Natural killer cell treated with Interleukin-12 subunit alpha and Interleukin-12 subunit beta and Interleukin-15 and Interleukin-18, amount 100 ng/mL, for 72 hours (primary cell): ENCODE measurements at places on chromosomes 11 and 22. TPM values are rescaled to one million over a fixed set of nuclear protein-coding genes. Genes with fewer than 3 reads are reported as not detected.
A peak's percentile ranks its signal among the peaks of the same experiment; 100 is the strongest.

GRCh38 chr11:72625691-72626413 lies 48.4 kb downstream of the PDE2A start:
- no peaks in the 10 kb centered on the region for H3K27me3 ChIP-seq
- no peak for DNase-seq
- no peak overlapping the region for H3K4me3 ChIP-seq
- no peaks in the 10 kb centered on the region for H3K36me3 ChIP-seq

GRCh38 chr11:123594188-123594901 lies 60.1 kb downstream of the SCN3B start:
- H3K4me3 ChIP-seq, result no peak overlapping the region
- DNase-seq, result no peak
- peaks cover 14% of the 10 kb centered on the region for H3K36me3 ChIP-seq
- H3K27me3 ChIP-seq, result no peaks in the 10 kb centered on the region
- no peak overlapping the region for H3K27ac ChIP-seq
- no peaks in the 10 kb centered on the region for H3K4me1 ChIP-seq

DNA sequence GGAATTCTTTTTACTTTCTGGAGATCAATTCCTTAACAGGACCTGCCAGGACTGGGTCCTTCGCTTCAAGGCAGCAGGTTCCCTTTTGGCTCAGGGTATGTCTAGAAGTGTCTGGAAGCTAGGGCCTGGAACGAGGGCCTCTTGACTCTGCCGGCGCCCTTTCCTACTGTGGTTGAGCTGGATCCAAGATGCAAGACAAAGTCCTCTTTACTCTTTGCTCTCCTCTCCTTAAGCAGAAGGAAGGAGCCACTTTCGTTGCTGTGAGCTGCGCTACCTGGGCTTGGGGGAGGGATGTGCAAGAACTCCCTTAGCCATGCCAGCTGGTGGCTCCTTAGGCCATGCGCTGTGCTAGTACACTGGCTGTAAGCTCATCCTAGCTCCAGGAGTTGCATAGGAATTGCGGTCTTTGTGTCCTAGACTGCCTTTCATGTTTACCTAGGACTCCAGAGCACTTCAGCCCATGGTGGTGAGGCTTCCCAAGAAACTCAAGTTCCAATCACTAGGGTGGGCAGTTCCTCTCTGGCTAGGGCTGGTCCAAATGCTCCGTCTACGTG lies 18.1 kb downstream of the GLB1L2 start:
- H3K4me1 ChIP-seq, result peaks cover 36% of the 10 kb centered on the region
- H3K36me3 ChIP-seq, result no peaks in the 10 kb centered on the region
- peaks cover 1% of the 10 kb centered on the region for H3K27me3 ChIP-seq
- peak overlapping the region; percentile 57 for H3K4me3 ChIP-seq
- peak overlapping the region; percentile 61 for H3K27ac ChIP-seq
- no peak for DNase-seq

DNA sequence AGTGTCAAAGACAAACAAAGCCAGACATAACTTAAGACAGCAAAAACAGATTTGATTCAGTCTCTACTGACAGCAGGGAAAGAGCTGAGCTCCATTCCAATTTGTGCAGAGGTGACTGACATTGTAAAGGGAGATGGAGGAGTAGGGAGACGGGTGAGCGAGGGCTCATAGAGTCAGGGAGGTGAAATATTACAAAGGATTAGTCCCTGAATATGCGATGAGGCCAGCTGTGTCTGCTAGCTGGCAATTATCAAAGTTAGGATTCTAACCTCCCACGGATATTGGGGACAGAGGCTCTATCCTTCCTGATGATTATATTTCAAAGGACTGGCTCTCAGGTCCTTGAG lies 8.3 kb downstream of the PLAAT2 start:
- peaks cover 50% of the 10 kb centered on the region for H3K4me1 ChIP-seq
- no peaks in the 10 kb centered on the region for H3K27me3 ChIP-seq
- H3K4me3 ChIP-seq, result peak overlapping the region; percentile 88
- peak overlapping the region; percentile 98 for H3K27ac ChIP-seq
- H3K36me3 ChIP-seq, result no peaks in the 10 kb centered on the region

GRCh38 chr22:36998620-36999351 lies 20.5 kb downstream of the TST start:
- H3K4me1 ChIP-seq, result peaks cover 3% of the 10 kb centered on the region
- H3K27me3 ChIP-seq, result peaks cover 3% of the 10 kb centered on the region
- H3K36me3 ChIP-seq, result no peaks in the 10 kb centered on the region
- DNase-seq, result no peak
- no peak overlapping the region for H3K27ac ChIP-seq

The IGLL1 gene
- not detected for total RNA-seq

DNA sequence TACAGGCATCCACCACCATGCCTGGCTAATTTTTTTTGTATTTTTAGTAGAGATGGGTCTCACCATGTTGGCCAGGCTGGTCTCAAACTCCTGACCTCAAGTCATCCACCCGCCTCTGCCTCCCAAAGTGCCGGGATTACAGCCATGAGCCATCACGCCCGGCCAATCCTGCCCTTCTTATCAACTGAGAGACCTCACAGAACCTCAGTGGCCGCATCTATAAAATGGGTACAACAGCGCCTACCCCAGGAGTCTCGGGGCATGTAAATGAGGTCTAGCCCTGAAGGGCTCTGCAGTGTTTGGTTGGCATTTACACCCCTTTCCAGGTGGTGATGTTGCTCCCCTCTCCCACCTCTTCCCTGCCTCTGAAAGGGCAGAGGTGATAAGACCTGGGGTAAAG lies 11.7 kb downstream of the SYNGR1 start:
- no peak overlapping the region for H3K27ac ChIP-seq
- no peaks in the 10 kb centered on the region for H3K27me3 ChIP-seq
- no peak overlapping the region for H3K4me3 ChIP-seq
- DNase-seq, result peak; percentile 13
- peaks cover 9% of the 10 kb centered on the region for H3K4me1 ChIP-seq
- no peaks in the 10 kb centered on the region for H3K36me3 ChIP-seq

GRCh38 chr11:64007629-64008282 lies 21.5 kb downstream of the OTUB1 start:
- peak overlapping the region; percentile 69 for H3K4me3 ChIP-seq
- no peak overlapping the region for H3K27ac ChIP-seq
- H3K4me1 ChIP-seq, result peaks cover 25% of the 10 kb centered on the region
- H3K36me3 ChIP-seq, result no peaks in the 10 kb centered on the region
- peaks cover 23% of the 10 kb centered on the region for H3K27me3 ChIP-seq

- peaks cover 8% of the 10 kb centered on the region for H3K4me1 ChIP-seq
- H3K27ac ChIP-seq, result peak overlapping the region; percentile 49
- H3K4me3 ChIP-seq, result peak overlapping the region; percentile 90
- H3K36me3 ChIP-seq, result no peaks in the 10 kb centered on the region
- DNase-seq, result peak; percentile 89
- peaks cover 26% of the 10 kb centered on the region for H3K27me3 ChIP-seq
These were observed 62.8 kb downstream of the NFAM1 start for GRCh38 chr22:42369250-42370041.

- no peak for DNase-seq
- no peaks in the 10 kb centered on the region for H3K36me3 ChIP-seq
- H3K27ac ChIP-seq, result no peak overlapping the region
These were observed 2.1 kb downstream of the OMP start for GRCh38 chr11:77104727-77105126.

The IGSF9B gene
- total RNA-seq, result 9.1 TPM

DNA sequence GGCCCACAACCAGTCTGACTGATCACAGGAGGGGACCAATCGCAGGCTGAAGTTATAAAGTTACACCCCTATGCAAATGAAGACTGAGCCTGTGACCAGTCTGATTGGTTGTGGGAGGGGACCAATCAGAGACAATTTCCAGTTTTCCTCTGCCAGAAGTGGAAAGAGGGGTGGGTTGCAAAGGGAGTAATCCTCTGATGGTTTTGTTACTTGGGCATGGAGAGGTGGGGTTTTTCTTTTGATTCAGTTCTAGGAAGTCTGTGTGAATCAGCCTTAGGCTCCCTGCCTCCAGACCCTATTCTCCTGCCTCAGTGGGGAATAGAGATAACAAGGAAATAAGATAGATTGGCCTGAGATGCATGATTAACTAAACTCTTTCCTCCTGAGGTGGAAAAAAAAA lies 9.9 kb downstream of the OR6M1 start:
- no peaks in the 10 kb centered on the region for H3K36me3 ChIP-seq
- H3K4me3 ChIP-seq, result no peak overlapping the region
- H3K27ac ChIP-seq, result no peak overlapping the region
- DNase-seq, result no peak
- H3K27me3 ChIP-seq, result peaks cover 12% of the 10 kb centered on the region

- H3K4me1 ChIP-seq, result no peaks in the 10 kb centered on the region
- H3K27ac ChIP-seq, result no peak overlapping the region
- peaks cover 2% of the 10 kb centered on the region for H3K27me3 ChIP-seq
- H3K4me3 ChIP-seq, result no peak overlapping the region
- no peaks in the 10 kb centered on the region for H3K36me3 ChIP-seq
- DNase-seq, result no peak
These were observed 180.5 kb downstream of the SHANK2 start for GRCh38 chr11:71071736-71072509.

The SIK2 gene
- 8.8 TPM for total RNA-seq

The TSGA10IP gene
- total RNA-seq, result not detected

DNA sequence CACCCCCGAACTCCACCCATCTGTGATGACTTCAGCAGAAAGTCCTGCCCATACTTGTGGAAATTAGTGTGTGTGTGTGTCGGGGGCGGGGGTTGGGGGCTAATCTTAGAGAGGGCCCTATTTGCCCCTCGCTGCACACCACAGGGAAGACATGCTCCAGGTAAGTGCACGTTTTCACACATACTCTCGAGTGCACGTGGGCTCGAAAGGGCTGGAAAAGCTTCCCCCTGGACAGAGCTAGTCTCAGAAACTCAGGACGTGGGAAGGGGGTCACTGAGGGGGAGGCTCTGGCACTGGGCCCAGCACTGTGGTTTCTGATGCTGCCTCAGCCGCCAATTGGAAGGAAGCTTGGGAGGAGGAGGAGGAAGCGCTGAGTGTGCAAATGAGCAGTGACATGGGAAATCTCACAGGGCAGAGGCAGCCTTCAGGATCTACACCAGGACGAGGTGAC lies 40.7 kb upstream of the CD82 start:
- DNase-seq, result no peak
- H3K4me3 ChIP-seq, result no peak overlapping the region
- H3K4me1 ChIP-seq, result peaks cover under 1% of the 10 kb centered on the region
- H3K36me3 ChIP-seq, result no peaks in the 10 kb centered on the region
- H3K27ac ChIP-seq, result no peak overlapping the region
- peaks cover 8% of the 10 kb centered on the region for H3K27me3 ChIP-seq

The TBX10 gene
- not detected for total RNA-seq

The OR8B3 gene
- not detected for total RNA-seq

- no peak for DNase-seq
- H3K27ac ChIP-seq, result no peak overlapping the region
- no peak overlapping the region for H3K4me3 ChIP-seq
- H3K36me3 ChIP-seq, result peaks cover 5% of the 10 kb centered on the region
These were observed 411.9 kb downstream of the SOX6 start for GRCh38 chr11:15944460-15944859.

DNA sequence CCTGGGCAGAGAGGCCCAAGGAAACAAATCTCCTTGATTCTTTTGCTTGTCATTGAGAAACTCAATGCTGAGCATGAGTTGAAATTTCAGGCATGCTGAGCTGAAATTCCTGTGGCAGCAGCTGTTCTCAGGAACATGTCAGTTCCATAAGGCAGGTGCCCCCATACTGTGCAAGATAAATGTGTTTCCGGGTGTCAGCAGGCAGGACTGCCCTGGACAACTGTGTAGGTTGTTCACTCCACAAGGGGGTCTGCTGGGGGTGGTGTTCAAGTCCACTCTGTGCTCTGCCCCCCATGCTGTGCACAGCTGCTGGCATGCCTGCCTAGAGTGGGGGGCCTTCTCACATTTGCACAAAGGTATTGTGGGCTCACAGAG lies 133.7 kb downstream of the CTTN start:
- no peak overlapping the region for H3K4me3 ChIP-seq
- no peaks in the 10 kb centered on the region for H3K36me3 ChIP-seq
- no peak for DNase-seq

DNA sequence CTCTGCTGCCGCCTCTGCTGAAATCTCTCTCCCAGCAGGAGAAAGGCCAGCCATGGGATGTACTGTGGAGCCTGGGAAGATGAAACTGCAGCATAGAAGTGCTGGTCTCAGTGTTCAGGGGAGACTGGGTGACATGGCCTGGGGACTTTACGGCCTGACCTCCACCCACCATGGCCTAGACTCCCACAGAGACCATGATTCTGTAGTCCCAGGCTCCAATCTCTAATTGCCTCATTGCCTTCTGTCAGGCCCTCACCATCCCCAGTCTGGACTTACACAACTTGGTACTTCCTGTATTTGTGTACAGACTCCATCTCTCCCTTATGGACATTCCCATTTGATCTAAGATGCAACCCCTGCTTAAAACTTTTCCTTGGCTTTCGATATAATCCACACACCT lies 43.1 kb downstream of the TRAF6 start:
- H3K4me3 ChIP-seq, result no peak overlapping the region
- DNase-seq, result no peak
- H3K4me1 ChIP-seq, result peaks cover 67% of the 10 kb centered on the region
- no peaks in the 10 kb centered on the region for H3K27me3 ChIP-seq
- H3K27ac ChIP-seq, result peak overlapping the region; percentile 75

GRCh38 chr22:48077699-48078098 lies 1315.2 kb downstream of the TBC1D22A start:
- H3K27me3 ChIP-seq, result peaks cover 50% of the 10 kb centered on the region
- no peak overlapping the region for H3K4me3 ChIP-seq
- peaks cover 18% of the 10 kb centered on the region for H3K4me1 ChIP-seq

DNA sequence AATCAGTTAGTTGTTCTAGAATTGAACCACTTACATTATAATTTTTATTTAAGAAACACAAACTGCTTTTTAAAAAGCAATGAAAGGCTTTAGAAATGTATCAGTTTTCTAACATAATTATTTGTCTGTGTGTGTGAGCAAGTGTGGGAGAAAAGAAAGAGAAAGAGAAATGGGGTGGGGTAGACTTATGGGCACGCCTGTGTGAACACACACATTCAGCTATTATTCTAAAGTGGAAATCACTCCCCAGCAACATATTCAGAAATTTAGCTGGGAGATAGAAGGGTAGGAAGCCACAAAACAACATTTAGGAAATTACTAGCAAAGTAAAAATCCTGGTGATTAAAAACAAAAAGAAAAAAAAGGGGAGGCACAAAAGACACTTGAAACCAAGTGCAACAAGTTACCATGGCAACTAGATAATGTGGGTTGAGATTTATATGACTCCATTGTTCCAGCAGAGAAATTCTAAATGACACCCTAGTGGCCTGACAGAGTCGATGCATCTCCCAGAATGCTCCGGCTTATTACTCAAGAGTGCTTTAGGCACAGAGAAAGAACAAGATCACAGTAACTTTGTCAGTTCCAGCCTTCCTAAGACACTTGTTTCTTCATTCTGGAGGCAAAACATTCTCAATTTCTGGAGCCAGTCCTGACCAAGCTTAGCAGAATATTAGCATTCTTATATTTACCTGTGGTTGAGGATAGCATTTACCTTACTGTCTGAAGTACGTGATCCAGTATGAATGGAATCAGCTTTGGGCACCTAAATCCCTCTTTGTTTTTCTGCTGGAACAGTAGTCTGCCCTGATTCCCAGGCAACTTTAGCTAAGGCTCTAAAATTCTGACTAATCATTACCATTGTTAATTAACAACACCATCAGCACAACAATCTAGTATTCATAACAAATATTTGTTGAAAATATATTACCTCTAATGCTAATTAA lies 444.4 kb downstream of the DLG2 start:
- H3K36me3 ChIP-seq, result no peaks in the 10 kb centered on the region
- H3K4me3 ChIP-seq, result no peak overlapping the region
- H3K27me3 ChIP-seq, result no peaks in the 10 kb centered on the region
- no peak overlapping the region for H3K27ac ChIP-seq
- DNase-seq, result no peak
- no peaks in the 10 kb centered on the region for H3K4me1 ChIP-seq
